BJ (cell line): ENCODE measurements at places on chromosomes 1 and 21.

- DNase-seq = no peak
Measured at GRCh38 chr1:151809290-151809984, 4.2 kb upstream of the LINGO4 start.

- DNase-seq = no peak
Measured at GRCh38 chr1:59898927-59899326, 27.6 kb downstream of the CYP2J2 start.

GRCh38 chr1:209527372-209527771 lies 56.1 kb upstream of the CAMK1G start:
- peak; percentile 6 for DNase-seq

DNA sequence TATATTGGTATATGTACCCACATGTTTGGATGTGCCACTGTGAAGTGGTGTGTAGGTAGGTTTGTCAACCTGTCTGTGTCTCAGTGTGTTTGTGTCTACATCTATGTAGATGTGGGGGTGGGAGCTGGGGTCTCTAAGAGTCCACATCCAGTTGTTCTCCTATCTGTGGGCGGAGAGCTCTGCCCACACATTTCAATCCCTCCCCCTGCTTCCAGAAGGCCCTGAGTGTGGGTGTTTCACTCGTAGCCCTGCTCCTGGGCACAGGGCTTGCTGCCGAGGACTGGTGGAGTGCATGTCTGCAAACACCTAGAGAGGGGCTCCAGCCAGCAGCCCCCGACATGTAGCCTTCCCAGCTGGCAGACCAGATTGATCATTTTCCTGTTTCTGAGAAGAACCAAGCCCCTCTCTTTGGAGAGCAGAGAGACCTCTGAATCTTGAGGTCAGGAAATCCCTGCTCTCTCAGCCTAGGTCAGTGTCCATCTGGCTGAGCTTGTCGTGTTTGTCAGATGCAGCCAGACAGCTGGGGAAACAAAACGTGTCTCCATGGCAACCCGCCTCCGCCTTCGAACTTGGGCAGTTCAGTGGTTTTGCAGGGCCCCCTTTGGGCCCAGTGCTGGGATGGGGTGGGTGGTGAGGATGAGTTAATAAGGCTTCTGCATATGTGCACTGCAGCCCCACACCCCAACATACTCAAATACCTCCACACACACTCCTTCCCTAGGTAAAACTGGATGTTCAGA lies 31.2 kb upstream of the SYNC start:
- DNase-seq = no peak

- DNase-seq = peak; percentile 90
Measured at GRCh38 chr1:204294357-204294756, 65.4 kb downstream of the PLEKHA6 start.

GRCh38 chr21:41961282-41961701 lies 7.5 kb upstream of the C2CD2 start:
- DNase-seq = no peak

GRCh38 chr1:25758466-25759070 lies 41.4 kb upstream of the SELENON start:
- no peak for DNase-seq

- no peak for DNase-seq
Measured at GRCh38 chr1:185305419-185305818, 11.6 kb downstream of the IVNS1ABP start.

- DNase-seq = peak; percentile 97
Measured at GRCh38 chr21:41630249-41630648, 122.3 kb upstream of the TMPRSS2 start.

DNA sequence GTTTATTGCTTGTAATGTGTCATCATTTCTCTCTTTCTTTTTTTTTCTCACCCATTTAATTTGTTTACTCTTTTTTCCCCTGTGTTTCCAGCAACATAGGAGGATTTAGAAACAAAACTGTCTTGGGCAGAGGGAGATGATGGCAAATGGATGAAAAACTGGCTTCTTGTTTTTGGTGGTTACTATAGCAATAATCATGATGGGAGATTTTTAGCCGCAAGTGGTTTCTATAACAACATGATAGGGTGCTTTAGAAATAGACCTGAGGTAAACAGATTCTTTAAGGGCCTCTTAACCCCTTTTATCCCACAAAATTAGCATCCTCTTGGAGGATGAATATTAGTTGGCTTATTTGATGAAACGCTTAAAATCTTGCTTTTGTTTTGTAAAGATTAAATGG lies 51.6 kb downstream of the CRB1 start:
- no peak for DNase-seq

DNA sequence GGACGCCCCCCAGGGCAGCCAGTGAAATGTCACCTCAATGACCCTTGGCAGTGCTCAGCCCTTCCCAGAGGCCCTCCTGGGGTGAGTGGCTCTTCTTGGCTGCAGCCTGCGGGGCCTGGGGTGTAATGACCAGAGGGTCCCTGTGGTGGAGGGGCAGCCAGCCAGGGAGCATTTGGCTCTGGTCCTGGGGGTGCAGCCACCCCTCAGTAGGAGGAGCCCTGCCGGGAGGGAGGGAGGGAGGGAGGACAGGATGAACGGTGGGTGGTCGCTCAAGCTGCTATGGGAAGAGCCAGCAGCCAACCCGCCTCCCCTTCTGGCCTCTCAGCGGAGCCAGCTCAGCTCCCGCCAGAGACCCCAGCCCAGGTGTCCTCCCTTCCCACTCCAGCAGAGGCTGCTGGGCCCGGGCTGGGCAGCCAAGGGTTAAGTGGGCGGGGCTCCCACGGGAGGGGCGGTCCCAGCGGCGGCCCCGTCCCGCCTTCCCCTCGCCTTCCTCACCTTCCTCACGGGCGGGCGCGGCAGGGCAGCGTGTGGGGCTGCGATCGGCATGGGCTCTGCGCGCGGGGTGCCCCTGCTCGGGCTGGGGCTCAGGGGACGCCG lies 9.0 kb upstream of the PLCH2 start:
- DNase-seq = no peak

DNA sequence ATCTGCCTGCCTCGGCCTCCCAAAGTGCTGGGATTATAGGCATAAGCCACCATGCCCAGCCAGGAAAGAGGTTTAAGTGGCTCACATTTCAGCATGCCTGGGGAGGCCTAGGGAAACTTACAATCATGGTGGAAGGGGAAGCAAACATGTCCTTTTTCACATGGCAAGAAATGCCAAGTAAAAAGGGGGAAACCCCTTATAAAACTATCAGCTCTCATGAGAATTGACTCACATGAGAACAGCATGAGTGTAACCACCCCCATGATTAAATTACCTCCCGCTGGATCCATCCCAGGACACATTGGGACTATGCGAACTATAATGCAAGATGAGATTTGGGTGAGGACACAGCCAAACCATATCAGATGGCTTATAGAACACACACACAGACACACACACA lies 8.8 kb upstream of the KLHL12 start:
- no peak for DNase-seq

- DNase-seq = no peak
Measured at GRCh38 chr1:22471078-22471477, 19.4 kb downstream of the ZBTB40 start.

DNA sequence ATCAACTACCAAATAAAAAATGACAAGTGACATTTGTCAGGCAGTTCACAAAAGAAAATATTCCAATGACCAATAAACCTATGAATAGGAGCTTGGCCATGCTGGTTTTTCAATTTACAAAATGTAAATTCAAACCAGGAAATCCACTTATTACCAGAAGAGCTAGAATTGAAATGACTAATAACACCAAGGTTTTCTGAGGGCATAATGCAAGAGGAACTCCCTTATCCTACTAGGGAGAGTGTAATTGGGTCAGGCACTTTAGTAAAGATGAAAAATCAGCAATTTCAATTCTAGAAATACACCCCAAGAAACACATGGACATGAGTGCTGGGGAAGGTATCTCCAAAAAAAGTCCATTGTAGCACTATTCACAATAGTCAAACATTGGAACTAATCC lies 16.7 kb upstream of the TIAM1 start:
- DNase-seq = no peak

- DNase-seq = no peak
Measured at GRCh38 chr1:208759255-208759654, 515.1 kb upstream of the PLXNA2 start.

GRCh38 chr21:22063140-22063539 lies 1064.9 kb downstream of the NCAM2 start:
- DNase-seq = no peak

GRCh38 chr1:10682449-10683309 lies 113.8 kb downstream of the CASZ1 start:
- DNase-seq = no peak

GRCh38 chr1:8598783-8599182 lies 218.7 kb downstream of the RERE start:
- DNase-seq = no peak

GRCh38 chr1:77412069-77412819 lies 130.4 kb downstream of the AK5 start:
- DNase-seq = peak; percentile 39

GRCh38 chr1:223500560-223501425 lies 107.6 kb downstream of the CCDC185 start:
- peak; percentile 67 for DNase-seq

DNA sequence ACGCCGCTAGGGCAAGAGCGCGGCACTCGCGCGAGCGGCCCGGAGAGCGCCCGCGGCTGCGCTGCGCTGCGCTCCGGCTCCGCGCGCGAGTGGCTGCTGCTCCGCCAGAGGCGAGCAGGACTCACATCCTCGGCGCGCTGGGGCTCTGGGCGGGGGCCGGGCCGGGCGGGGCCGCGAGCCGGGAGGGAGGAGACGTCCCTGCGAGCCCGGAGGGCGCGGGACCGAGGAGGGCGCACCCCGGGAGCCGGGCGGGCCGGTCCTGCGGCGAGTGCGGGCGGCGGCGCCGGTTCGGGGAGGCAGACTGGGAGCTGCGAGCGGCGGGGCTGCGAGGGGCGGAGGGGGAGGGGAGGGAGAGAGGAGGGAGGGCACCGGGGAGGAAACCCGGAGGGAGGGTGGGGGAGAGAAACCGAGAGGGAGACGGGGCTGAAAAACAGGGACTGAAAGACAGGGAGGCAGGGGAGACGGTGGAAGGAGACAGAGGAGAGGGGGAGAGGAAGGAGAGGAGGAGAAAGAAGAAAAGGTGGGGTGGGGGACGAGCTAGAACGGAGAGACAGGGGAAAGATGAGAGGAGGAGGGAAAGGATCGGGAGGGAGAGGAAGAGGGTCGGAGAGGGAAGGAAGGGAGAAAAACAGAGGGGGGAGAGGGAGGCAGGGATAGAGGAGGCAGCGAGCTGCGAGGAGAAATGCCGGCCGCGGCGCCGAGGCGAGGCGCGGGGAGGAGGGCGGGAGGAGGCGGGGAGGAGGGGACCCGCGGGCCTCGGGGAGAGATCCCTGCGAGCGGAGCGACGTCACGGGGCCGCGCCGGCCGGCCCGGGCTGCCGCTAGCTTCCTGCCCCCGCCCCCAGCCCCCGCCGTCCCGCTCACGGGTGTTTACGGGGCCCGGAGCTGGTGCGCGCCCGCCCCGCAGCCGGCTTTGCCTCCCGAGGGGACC lies at the start of gene CAMK2N1:
TSS of gene CAMK2N1 (minus strand) at position 684 of the 930 bp plus-strand sequence. CDS start 831 bp downstream, outside the sequence.
- DNase-seq = no peak

GRCh38 chr21:14262039-14262438 lies 46.1 kb downstream of the RBM11 start:
- no peak for DNase-seq

- no peak for DNase-seq
Measured at GRCh38 chr1:7912743-7913557, 27.7 kb downstream of the TNFRSF9 start.

- no peak for DNase-seq
Measured at GRCh38 chr1:171784784-171785183, 3.3 kb downstream of the METTL13 start.

DNA sequence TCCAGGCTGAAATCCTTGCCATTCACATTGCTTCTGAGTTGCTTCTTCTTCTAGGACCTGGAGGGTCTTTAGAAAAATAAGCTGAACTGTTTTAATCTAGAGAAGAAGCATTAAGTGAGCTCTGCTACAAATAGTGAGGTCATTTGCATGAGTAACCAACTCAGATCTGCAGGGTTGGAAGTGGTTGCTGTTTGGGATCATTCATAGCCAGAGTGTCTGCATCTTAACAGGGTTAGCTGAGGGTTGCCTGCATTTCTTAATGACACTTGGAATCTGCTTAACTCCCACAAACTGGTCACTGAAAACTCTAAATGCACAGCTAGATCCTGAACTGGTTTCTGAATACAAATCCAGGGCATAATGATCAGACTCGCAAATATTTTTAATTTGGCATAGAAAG lies 9.9 kb downstream of the CNIH3 start:
- DNase-seq = peak; percentile 44

DNA sequence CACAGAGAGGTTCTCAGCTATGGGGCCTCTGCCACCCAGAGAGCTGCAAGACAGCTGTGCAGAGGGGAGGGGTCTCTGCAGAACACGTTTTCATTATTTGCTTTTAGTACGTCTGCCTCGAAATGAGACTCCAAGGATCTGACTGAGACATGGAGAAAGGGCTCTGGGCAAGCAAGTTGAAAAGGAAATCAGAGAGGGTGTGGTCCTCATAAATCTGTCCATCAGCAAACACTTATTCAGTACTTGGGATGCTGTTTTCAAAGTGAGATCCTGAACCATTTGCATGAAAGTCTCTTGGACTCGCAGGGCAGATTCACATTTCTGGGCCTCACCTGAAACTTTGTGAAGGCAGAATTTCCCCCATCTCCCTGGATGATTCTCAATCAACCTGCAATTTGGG lies 197.4 kb upstream of the GALNT2 start:
- no peak for DNase-seq
